Activated CD4-positive, alpha-beta memory T cell treated with anti-CD3 and anti-CD28 coated beads for 36 hours (primary cell): ENCODE measurements at places on chromosomes 2 and 18. TPM values are rescaled to one million over a fixed set of nuclear protein-coding genes. Genes with fewer than 3 reads are reported as not detected.

Gene ORMDL1
- 47.0 TPM for total RNA-seq

Gene CARF
- 6.6 TPM for total RNA-seq

Gene C2orf42
- total RNA-seq, result 23.5 TPM

Gene ALK
- total RNA-seq, result not detected

Gene TUBA4B
- total RNA-seq, result not detected

Gene PIGN
- 26.2 TPM for total RNA-seq

Gene MEP1B
- 0.10 TPM for total RNA-seq

Gene UPP2
- not detected for total RNA-seq

Gene UCN
- total RNA-seq, result 1.8 TPM

Gene ICOS
- total RNA-seq, result 190 TPM

Gene PARD6G
- 0.17 TPM for total RNA-seq

Gene GPR39
- total RNA-seq, result not detected
